Skin of body (tissue), 3 donors: ENCODE measurements at places on chromosomes 7 and 10. TPM values are rescaled to one million over a fixed set of nuclear protein-coding genes. Genes with fewer than 3 reads are reported as not detected.

DNA sequence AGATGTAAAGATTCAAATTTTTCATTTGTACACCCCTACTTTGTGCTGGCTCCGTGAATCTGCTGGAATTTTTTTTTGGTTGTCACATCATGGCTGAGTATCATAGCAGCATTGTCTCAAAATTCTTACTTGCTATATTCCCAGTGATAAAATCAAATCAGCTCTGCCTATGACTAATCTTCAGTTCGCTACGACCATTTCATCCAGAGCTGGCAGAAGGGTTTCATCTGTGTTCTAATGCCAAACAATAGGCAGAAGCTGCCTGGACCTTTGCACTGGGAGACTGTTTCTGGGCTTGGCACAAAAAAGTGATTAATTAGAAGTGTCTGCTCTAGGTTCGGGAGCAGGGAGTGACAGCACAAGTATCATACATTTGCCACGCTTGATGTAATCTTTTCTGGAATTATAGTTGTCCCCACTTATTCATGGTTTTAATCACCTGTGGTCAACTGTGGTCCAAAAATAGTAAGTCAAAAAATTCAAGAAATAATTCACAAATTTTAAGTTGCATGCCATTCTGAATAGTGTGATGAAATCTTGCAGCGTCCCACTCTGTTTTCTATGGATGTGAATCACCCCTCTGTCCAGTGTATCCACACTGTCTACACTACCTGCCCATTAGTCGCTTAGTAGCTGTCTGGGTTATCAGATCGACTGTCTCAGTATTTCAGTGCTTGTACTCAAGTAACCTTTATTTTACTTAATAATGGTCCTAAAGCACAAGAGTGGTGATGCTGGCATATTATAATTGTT lies 120.5 kb upstream of the IMMP2L start:
- DNase-seq, result no peak

DNA sequence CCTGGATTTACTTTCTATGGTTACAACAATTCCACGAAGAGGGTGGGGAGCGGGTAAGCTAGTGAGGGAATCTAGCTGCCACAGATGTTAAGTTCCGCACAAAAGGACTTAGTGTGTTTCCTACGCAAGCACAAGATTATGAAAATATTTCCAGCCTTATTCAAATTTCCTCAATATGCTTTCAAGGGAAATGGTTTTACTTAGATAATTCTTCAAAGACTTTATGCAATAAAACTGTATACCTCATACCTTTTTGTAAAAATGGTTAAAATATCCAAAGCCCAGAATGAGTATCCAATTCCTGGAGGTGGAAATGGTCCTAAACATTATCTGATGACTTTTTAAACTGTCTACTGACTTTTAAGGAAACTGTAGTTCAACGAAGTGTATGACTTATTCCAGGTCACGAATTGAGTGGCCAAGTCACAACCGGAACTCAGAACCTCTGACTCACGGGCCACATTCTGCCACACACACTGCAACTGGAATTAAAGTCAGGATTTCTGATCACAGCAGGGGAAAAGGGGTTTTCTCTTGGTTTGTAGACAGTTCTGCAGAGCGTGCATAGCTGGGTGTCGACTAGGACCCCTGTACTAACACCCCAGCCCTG lies 20.2 kb upstream of the INSIG1 start:
- DNase-seq, result no peak

Gene AGR2
- 21.7 TPM for total RNA-seq

DNA sequence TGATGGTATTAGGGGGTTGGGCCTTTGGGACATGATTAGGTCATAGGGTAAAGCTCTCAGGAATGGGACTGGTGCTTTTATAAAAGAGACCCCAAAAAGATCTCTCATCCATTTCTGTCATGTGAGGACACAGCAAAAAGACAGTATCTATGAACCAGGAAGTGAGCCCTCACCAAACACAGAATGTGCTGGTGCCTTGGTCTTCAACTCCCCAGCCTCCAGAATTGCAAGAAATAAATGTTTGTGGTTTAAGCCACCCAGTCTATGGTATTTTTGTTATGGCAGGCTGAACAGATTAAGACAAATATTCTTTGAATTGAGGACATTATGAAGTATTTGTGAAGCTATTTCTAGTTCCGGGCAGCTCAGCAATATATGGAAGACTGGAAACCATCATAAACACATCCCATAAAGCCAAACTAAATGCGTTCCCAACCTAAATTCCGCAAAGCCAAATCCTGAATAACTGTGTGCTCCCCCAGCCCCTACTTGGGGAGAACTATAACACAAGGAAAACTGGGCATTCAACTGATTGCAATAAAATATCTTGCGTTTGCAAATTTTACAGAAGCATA lies 153.7 kb downstream of the GALNT17 start:
- DNase-seq, result no peak

Gene PKD2L1
- total RNA-seq, result not detected
